NCI-H2107 (cell line): ENCODE measurements at places on chromosomes 4 and X.

DNA sequence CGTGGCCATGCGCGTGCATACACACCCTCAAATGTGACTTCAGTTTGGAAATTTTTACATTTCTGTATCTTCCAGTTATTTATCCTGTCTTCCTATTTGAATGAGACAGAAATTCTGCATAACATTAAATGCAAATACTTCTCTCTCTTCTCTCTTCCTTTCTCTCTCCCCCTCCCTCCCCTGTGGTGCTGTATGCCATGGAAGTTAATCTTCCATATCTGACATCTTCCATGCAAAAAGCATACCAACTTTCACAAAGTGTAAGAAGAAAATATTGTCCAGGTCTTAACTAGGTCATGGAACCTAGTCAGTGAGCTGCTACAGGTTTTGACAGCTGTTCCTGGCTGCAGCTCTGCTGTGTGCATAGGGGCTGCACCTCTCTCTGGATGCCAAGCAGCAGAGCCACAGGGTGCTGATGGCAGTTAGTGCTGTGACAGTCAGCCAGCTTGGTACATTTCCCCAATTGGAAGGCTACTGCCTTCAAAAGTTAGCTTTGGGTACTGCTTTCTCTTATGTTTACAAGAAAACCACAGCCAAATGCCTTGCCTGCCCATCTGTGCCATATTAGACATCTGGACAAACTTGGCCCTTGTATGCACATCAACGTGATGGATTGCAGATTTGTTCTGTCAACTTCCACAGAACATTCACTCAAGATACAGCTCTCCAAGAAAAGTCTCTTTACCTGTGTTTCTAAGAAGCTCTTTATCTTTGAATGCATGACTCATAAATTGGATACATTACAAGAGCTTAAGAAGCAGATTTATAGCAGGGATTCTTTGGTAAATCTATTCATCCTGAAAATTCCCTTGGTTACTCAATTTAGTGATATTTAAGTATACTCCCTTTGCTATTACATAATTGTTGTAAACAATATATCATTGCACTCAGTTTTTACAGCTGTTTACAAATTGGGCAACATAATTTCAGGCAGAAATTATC lies 623.8 kb downstream of the EPHA5 start:
- DNase-seq = no peak

DNA sequence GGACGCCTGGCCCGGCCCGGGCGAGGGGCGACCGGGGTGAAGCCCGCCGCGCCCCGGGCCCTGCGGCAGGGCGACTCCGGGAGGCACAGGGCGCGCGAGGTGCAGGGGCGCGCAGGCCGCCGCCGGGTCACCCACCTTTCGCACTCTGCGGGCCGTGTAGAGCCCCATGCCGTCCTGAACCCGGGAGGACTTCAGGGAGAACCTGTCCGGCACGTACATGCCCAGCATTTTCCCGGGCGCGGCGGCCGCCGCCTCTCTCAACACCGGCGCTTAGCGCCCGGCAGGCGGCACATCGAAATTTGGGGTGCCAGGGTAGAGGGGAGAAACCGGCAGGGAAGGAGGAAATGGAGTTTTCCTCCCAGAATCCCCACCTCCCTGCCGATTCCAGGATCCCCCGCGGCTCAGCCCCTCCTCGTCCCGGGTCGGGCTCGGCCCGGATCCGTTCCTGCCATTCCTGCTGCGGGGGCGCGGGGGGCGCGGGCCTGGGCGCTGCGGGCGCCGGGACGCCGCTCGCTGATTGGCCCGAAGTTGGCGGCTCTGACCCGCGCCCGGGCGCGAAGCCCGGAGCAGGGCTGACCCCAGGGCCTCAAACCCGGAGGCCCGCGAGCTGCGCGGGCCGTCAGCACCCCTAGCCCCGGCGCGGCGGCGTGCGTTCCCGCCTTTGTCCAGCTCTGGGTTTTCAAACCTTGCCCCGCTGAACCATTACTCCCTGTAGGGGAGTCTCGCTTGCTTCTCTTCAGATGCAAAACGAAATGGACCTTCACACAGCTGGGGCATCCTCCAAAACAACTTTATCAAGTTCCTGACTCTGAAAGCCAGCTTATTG lies at the start of gene PRDM5:
Gene PRDM5, minus strand, starts transcription at position 346 of the 826 bp plus-strand sequence. Its CDS starts 118 bp downstream, at position 228.
- no peak for DNase-seq

DNA sequence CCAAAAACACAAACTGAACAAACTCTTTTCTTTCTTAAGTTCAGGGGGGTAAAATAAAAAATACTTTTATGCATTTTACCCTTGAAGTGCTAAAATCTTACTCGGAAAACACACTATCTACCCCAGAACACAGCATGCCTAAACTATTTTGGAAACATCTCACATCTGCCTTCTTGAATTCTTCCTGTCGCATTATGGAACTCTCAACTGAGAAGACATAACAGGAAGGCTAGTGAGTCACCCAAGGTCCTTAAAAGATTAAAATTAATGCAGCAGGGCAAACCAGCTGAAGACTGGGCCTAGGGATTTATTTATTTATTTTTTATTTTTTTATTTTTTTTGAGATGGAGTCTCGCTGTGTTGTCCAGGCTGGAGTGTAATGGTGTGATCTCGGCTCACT lies 208.2 kb downstream of the APBB2 start:
- DNase-seq = no peak

- DNase-seq = no peak
These were observed 826.6 kb upstream of the SLIT2 start for GRCh38 chr4:19425146-19425545.

DNA sequence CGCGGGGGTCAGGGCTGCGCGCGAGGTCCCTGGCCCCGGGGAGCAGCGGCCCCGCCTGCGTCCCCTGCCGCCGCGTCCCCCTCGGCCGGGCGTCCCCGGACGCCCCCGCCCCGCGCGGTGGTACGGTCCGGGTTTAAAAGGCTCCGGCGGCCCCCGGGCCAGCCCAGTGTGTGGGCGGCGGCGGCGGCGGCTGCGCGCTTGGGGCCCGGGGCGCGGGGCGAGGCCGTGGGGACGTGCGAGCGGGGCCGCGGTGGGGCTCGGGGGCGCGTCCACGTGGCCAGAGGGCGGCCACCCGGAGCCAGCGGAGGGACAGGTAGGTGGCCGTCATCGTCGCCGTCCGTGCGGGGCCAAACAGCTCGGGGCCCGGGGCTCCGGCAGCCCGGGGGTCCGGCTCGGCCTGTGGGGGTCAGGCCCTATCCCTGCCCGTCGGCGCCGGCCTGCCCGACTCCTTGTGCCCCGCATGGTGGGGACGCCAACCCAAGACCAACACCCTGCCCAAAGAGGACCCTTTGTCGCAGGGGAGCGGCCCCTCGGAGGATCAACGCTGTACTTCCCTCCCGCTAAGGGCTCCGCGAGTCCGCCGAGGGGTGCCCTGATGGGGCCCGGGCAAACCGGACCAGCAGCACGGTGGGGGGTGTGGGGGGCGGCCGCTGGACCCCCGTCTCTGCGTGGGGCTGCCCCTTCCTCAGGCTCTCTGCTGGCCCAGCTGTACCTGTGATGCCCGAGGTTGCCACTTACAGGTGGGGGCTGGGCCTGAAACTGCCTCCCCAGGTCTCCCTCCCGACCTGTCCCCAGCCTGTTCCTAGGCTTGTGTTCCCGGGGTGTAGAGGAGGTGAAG lies at the start of gene PLXNA3:
Gene PLXNA3, plus strand, starts transcription at position 166 of the 838 bp plus-strand sequence. CDS start 1,903 bp downstream, outside the sequence.
- DNase-seq = no peak

- no peak for DNase-seq
These were observed 646 bp downstream of the DOK7 start for GRCh38 chr4:3463556-3464348.

DNA sequence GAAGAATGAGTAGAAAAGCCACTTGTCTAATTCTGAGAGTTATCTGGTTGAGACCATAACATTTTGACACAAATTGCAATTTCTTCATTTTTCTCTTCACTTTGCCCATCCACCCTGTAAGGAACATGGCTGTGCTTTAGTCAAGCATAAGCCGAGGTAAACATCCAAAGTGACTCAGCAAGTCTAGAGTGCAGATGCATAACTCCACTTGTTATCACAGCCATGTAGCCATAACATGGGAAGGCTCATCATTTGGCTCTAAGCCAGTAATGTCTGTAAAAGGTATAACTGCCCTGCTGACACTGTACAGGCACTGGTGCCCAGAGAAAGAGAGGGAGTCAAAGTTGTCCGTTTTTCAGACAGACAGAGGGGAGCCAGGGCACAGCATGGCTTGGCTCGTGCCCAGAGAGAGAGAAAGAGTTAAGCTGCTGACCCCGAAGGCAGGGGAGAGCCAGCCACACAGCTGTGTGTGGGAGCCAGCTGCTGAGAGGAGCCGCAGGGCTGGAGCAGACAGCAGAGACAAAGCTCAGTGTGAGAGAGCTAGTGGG lies 76.9 kb upstream of the EXOC1L start:
- DNase-seq = no peak

DNA sequence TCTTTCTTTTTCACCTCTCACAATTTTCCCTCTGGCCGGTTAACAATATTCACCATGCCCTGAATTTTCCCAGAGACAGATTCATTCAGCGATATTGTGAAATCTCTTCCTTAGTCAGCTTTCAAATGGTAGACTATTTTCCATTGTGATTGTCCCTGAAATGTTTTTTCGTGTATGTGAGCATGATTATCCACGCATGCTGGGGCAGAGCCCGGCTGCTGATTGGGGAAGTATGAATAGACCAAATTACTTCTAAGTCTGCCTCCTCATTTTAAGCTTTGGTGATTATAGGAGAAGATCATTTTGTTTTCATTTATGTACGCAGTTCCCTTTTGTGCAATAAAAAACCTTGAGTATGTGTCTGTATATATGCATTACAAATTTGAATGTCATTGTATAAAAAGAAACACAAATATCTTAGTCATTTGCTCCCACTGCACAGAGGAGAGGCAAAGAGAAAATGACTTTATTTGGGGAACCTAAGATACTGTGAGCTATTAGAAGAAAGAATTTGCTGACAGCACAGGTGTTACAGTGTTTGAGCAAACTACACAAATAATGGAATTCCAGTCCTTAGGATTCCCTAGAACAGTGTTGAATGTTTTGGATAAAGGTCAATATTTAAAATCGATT lies 11.3 kb downstream of the DTHD1 start:
- no peak for DNase-seq

GRCh38 chr4:71382900-71383560 lies 44.2 kb downstream of the SLC4A4 start:
- DNase-seq = no peak

DNA sequence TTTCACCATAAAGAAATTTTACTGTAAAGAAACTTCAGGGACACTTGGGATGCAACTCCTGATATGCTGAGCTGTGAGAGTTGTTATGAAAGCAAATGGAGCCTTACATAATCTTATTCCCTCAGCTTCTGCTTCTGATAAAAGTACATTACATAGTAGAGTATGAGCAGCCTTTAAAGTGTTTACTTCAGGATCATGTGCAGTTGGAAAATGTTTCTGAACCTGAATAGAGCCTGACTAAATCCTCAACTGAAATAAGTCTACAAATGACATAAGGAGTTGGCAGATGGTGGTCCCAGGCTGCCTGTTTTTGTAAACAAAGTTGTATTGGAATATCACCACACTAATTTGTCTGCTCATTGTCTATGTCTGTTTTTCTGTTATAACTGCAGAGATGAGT lies 19.3 kb downstream of the RASSF6 start:
- DNase-seq = no peak

- DNase-seq = no peak
These were observed 47.8 kb downstream of the MAP7D3 start for GRCh38 chrX:136203438-136203837.

DNA sequence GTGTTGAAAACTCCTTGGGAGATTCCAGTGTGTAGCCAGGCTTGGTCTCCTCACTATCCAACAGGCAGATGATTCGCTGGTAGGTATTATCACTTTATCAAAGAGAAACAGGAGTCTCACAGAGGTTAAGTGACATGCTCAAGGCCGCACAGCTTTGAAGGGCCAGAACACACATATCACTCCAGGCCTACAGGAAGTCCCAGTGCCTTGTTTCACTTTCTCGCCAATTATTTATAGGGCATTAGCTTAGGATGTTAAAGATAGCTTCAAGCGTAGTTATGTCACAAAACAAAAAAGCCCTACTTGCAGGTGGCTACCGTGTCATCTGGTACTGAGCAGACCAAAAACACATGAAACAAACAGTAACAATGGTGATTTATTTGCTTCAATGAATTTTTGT lies 13.2 kb downstream of the ATP8A1 start:
- no peak for DNase-seq

DNA sequence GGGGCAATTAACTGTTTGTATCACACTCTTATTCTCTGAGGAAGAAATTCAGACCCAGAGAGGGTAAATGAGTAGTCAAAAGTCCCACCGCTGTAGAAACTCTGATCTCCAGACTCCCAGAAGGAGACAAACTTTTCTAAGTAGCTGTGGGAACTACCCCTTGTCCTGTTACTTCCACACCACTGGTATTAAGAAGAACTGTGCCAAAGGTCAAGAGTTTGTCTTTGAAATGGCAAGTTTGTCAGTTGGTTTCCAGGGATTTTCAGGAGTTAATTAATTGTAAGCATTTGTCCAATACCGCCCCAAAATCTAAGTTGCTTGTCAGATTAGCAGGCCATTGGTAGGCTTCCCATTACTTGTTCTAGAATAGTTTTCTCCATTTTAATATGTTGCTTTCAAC lies 85.7 kb downstream of the GC start:
- no peak for DNase-seq

GRCh38 chrX:21800344-21800770 lies 39.1 kb upstream of the MBTPS2 start:
- no peak for DNase-seq

DNA sequence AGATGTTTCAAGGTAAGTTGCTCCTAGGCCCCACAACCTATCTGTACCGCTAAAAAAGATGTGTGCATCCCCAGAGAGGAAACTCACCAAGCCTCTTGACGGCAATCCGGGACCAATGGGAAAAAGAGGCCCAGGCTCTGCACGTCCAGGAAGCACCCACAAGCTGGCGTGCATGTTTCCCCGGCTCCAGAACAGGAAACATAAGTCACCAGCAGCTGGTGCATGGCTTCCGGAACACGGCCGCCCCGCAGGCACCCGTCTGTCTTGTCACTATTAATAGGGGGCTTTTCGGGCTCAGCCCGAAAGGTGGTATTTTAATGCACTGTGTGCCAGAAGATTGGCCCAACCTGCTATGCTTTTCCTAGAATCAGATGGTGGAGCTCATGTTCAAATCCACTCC lies 22.2 kb downstream of the CRMP1 start:
- no peak for DNase-seq

DNA sequence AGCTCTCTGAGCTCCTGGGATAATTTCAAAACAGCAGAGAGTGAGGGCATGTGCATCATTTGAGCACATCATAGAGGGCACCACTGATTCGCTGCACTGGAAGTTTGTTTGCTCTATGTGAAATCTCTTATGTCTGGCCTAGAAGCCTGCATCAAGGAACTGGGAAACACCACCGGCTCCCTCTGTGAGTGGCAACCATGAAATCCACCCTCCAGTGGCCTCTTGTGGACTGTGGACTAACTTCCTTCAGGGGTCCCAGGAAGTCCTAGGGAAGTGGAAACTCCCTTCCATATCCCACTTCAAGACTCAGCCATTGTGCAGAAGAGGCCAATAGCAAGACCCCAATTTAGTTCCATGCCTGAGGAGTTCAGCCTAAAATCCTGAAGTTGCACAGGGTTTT lies 48.0 kb upstream of the IGFBP7 start:
- no peak for DNase-seq

DNA sequence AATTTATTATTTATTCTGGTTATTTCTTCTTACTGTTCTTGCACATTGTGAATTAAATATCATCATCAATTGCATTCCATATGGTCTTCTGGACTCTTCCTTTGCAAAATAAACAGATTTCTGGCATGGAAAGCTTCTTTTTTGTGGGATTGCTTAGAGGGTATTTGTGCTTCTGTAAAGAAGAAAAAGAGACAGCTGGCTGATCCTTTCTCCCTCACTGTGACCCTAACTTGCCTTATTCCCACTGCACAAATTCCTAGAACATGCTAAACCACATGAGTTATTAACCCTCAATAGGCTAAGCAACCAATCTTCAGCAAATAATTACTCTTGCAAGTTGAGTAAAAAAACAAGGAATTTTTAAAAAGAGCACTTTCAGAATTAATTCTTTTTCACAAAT lies 23.8 kb upstream of the LRCH2 start:
- DNase-seq = no peak
